ENCODE measurements at places on chromosomes 16 and 17.

DNA sequence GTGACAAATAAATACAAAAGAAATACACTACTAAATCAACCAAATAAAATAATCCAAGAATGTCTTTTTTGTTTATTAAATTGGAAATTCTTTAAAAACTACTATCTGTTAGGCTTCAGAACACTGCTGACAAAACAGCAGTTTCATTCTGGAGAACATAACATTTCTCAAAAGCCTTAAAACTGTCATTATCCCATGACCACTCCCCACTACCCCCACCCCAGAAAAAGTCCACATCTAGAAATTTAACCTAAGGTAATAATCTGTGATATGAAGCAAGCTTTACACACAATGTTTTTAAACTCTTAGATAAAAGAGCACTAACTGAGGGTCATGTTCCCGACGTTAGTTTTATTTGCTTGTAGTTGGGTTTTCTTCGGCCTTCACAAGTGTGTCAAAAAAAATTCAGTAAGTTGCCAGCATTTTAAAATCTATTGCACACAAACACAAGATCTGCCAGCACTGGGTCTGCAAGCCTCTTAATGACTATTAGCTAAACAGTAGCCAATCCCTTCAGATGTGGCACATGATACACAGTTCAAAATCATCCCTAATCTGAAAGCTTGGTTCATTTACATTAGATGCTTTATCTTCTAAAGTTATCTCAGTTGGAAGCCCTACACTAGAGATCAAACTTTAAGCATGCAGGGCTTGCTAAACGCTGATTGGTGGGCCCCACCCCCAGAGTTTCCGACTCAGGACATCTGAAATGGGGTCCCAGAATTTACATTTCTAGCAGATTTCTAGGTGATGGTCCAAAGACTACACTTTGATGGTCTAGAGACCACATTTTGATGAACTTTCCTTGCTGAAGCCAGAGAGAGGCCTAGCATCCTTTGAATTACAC lies 75.2 kb downstream of the KANSL1 start:
- DNase-seq: no peak

DNA sequence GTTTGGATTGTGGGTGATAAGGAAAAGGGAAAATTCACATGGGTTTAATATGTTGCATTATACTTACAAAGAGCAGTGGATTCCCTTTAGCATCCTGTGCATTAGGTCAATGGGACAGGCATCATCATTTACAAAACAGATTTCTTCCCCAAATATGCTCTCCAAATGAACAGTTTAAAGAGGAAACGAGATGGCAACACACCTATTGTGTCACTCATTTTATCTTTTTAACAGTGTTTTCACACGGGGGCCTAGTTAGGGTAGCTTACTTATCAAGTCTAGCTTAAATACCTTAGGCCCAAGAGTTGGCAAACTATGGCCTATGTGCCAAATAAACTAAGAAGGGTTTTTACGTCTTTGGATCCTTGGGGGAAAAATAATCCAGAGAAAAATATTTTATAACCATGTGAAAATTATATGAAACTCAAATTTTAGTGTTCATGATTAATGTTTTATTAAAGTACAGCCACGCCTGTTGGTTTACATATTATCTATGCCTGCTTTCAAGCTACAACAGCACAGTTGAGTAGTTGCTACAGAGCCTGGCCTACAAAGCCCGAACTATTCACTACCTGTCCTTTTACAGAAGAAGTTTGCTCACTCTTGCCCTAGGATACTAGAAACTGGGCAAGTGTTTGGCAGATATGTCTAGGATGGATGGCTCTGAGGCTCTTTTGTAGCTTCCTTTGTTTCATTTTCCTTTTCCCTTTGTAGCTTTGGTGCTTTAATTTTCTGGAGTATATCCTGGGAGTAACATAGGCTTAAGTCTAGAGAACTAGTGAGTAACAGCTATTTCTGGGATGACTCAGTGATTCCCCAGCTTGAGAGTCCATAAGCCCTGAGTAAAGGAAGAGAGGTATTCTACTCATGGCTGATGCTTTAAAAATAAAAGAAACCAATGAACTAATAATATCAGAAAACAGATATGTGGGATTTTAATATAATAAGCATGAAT lies 12.4 kb downstream of the NUP93 start:
- no peak for DNase-seq

DNA sequence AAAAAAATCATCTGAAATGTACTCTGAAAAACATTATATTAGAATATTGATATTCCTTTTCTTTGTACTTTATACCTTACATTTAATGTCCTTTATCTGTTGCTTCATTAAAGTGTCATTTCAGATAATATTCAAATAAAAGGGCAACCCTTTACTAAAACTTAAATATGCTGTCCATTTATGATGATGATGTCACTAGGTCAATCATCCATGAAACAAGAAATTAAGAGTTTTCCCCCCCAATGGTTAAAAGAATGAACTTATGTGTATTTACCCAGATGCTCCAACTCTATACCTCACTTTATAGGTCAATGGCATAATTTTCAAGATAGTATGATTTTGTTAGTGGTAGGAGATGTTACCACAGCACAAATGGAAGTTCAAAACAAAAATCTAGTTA lies 15.3 kb downstream of the APPBP2 start:
- no peak for DNase-seq

GRCh38 chr16:82631701-82632685 lies 5.2 kb downstream of the CDH13 start:
- DNase-seq: no peak

DNA sequence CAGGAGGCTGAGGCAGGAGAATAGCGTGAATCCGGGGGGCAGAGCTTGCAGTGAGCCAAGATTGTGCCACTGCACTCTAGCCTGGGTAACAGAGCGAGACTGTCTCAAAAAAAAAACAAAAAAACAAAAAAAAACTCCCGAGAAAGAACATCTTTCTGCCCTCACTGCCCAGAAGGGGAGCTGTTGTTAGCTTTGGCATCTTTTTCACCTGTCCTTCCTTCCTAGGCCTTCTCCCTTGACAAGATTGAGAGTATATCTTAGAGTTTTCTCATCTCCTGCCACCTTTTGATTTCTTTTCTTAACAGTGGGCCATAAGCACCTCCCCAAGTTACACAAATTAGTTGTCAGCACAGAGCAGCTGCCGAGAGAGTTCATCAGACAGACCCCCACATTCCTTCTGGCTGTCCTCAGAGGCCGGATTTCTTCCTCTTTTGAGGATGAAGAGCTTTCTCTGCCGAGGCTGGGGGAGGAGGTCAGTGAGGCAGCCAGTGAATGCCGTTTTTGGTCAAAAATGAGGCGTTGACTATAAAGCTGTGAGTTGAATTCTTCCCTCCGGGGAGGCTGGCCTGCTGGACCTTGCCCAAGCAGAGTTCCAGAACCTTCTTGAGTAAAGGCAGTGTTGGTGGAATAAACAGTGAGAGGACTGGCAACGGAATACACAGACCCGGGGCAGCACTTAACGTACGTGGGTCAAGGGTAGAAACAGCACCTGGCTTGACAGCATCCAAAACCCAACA lies 127.0 kb downstream of the ABCC6 start:
- peak; percentile 22 for DNase-seq

Data from left ventricle myocardium inferior (tissue), 1 donor.